ENCODE measurements at places on chromosomes 2 and 18. TPM values are rescaled to one million over a fixed set of nuclear protein-coding genes. Genes with fewer than 3 reads are reported as not detected.
A peak's percentile ranks its signal among the peaks of the same experiment; 100 is the strongest.

DNA sequence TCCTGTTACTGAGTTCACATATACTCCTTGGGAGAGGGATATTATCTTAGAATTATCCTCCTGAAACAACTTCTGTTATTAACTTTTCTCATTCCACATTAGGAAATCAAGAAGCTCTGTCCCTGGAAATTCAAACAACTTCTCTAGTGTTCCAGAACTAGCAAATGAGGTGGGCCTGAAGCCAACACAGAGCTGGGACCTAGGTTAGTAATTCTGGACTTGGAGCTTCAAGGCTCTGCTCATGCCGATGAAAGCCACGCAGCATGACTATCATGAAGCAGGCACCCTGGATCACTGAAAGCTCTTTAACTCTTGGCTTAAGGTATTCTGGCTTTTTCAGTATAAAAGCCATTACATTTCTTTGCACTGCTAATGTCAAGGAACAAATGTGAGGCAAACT, 242.7 kb downstream of the TGIF1 start:
- DNase-seq, result no peak

- no peak for DNase-seq
These were observed 2.5 kb upstream of the SP140L start for GRCh38 chr2:230324503-230324902.

DNA sequence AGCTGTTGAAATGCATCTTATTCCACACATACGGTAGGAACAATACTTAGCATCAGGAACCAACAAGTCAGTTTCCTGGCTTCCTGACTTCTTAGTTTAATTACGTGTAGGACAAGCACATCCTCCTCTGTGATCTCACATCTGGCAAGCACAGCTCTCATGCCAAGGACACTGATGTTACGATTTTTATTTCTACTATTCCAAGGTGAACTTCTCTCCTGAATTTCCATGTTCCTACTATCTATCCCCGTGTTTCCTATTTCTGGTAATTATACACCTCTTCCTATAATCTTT, 374.0 kb downstream of the NCKAP5 start:
- no peak for DNase-seq

- DNase-seq, result no peak
These were observed 91.7 kb downstream of the EML6 start for GRCh38 chr2:54815148-54815539.

DNA sequence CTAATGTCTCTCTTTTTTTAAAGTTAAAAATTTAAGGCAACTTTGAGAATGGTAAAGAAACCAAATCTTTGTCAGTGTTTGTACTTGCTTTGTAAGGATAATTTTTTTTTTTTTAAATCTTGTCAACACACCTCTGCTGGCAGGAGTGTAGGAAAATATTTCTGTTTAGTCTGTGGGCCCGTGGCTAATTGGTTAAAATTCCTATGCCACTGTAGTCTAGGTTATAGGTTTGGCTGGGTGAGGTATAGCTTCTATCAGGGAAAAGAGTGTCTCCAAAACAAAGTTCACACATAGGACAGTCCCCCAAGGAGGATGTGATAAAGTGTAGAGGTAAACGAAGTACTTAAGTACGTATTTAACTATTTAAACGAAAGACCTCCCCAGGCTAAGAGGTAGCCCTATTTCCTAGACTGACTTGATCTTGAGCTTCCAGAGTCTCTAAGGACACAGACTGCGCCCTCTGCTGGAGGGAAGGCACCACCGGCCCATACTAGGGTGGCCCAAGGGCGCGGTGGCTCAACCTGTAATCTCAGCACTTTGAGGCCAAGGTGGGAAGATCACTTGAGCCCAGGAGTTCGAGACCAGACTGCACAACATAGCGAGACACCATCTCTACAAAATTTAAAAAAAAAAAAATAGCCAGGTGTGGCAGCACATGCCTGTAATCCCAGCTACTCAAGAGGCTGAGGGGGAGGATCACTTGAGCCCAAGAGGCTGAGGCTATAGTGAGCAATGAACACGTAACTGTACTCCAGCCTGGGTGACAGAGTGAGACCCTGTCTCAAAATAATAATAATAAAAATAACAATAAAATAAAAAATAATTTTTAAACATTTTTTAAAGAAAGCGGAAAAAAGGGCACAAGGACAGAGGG, 8.9 kb downstream of the TEX44 start:
- peak; percentile 67 for DNase-seq

DNA sequence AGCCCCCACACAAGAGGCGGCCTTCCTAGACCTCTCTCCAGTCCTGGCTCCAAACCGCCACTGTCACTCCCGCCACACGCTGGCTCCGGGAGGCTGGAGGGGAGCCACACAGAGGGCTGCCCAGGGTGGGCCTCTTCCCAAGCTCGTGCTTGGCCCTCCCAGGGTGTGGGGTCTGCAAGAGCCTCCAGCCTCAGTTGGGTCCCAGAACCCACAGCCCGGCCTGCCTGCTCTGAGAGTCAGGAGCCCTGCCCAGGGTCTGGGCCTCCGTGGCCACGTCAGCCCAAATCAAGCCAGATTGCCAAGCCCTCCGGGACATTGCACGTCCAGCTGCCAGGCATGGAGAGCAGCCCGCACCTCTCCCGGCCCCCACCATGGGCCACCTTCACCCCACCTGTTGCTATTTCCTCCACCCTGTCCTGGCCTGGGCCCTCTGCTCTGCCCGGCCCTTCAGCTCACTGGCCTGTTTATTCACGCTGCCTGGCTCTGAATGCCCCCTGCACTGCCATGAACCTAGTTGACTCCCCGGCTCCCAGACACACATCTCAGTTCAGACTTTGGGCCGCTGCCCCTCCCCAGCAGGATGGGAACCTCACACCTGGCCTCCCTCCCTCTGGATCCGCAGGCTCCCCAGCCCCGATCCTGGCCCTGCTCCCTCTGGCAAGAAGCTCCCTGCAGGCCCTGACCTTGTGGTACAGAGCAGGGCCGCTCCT, 61.0 kb downstream of the BIN1 start:
- DNase-seq, result no peak

DNA sequence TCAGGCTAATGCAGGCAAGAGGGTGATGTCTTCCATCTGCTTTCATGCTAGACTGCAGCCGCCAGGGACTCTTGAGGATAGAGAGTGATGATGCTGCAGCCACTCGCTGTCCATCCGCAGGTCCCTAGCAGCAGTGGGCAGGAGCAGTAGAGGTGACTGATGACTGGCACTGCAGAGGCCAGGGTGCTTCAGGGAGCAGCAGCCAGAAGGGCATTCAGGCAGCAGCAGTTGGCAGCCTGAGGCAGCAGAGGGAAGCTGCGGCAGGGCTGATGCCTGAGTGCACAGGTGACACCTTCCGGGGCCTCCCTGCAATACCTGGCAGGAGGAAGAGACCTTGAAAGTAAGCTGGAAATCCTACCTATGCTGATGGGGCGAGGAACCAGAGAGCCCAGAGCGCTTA, 214.2 kb downstream of the ICOS start:
- DNase-seq, result no peak

DNA sequence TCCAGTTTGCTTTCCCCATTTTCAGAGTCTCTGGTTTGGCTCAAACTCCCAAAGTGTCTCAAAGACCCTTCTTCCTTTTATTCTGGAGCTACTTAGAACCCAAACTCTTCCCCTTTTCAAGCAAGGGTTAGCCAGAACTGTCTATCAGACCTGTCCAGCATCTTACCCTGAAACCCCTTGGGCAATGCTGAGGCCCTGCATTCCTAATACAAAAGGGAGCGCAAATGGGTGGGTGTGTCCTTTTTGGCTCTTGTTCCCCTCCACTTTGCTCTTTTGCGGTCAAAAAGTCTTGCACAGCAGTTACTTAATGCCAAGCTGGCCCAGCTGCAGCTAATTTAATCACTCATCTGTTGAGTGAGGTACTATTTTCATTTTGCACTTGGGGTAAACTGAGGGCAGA, 231.2 kb upstream of the FOSL2 start:
- no peak for DNase-seq

- no peak for DNase-seq
These were observed 49.8 kb downstream of the TFPI start for GRCh38 chr2:187504312-187504921.

- DNase-seq, result no peak
These were observed 1.2 kb downstream of the KIF5C start for GRCh38 chr2:148876202-148876594.

DNA sequence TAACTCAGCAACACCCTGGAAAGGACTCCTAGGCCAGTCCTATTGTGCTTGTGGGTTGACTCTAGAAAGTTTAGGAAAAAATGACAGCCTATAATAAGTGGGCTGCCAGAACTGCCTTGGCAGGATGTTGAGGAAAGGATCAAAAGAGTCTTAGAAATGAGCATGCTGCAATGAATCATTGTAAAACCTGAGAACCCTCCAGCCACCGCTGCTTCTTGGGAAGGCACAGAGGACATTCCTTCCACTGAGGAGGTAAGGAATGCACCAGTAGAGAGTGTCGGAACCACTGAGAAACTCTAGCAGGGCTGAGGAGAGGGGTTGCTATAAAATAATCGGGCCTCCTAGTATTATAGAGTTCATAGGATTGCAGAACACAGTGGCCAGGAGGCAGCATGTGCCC, 146.7 kb upstream of the SMIM21 start:
- peak; percentile 25 for DNase-seq

Gene RGPD5
- 5.7 TPM for total RNA-seq

Gene PNKD
- 42.2 TPM for total RNA-seq

Gene CACNB4
- 0.29 TPM for total RNA-seq

Gene RSAD2
- total RNA-seq, result not detected

Gene CRYGD
- not detected for total RNA-seq

Data from HT1080 (cell line).